ENCODE measurements at places on chromosomes 6 and 20. TPM values are rescaled to one million over a fixed set of nuclear protein-coding genes. Genes with fewer than 3 reads are reported as not detected.
A peak's percentile ranks its signal among the peaks of the same experiment; 100 is the strongest.

DNA sequence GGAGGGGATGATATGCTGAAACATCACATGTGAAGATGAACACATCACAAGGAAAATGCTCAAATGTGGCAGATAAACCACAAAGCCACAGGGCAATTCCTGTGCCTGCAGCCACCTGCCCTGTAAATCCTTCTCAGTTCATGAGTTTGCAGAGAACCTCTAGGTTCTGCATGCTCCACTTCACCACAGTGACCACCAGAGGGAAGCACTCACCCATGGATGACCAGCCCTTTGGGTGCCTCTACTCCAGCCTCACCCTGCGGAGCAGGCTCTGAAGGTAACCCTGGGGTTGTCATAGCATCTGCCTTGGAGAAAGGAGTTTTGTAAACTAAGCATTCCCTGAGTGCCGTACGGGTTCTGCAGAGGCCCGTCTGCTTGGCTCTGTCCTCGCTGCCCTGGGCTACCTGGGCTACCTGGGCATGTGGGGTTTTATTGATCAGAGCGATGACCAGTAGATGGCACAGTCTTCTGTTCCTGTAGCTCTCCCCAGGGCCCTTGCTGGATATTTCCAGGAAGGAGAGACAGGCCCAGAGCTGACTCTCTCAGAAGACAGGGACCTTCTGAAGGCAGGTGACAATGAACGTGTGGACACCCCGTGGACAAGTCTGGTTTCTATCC lies 31.7 kb upstream of the CST1 start:
- no peak for DNase-seq

GRCh38 chr6:104799134-104799657 lies 60.5 kb downstream of the HACE1 start:
- no peak for DNase-seq

- DNase-seq: no peak
These were observed 62.0 kb downstream of the RSPO3 start for GRCh38 chr6:127180426-127180825.

DNA sequence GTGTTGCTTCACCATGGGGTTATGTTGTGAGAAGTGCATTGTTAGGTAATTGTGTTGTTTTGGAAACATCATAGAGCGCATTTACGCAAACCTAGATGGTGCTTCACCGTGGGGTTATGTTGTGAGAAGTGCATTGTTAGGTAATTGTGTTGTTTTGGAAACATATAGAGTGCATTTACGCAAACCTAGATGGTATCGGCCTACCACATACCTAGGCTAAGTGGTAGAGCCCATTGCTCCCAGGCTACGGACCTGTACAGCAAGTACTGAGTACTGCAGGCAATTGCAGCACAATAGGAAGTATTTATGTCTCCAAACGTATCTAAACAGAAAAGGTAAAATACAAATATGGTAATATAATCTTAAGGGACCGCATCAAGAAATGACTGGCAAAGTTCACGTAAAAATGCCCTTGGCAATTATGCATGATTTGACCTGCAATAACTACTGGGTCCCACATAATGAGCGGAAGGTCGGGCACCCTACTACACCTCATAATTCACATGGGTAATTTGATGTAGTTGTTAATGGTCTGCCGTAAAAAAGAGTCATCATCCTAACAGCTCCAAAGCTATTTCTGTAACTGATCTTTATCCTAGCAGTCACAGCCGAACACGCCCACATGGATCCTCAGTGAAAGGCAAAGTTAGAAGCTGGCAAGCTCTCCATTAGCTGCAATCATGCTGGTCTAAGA lies 76.0 kb downstream of the RSPH3 start:
- DNase-seq: peak; percentile 22

The ZBTB22 gene
- 14.0 TPM for total RNA-seq

DNA sequence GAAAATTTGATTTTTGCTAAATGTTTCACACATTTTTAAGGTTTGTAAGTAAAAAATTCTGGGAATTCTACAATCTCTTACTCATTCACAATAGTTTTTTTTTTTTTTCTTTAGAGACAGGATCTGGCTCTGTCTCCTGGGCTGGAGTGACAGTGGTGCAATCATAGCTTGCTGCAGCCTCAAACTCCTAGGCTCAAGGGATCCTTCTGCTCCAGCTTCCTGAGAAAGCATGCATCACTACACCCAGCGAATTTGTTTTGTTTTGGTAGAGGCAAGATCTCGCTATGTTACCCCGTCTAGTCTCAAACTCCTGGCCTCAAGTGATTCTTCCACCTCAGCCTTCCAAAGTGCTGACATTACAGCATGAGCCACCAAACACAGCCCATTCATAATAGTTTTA lies 232.8 kb downstream of the GJA1 start:
- peak; percentile 21 for DNase-seq

DNA sequence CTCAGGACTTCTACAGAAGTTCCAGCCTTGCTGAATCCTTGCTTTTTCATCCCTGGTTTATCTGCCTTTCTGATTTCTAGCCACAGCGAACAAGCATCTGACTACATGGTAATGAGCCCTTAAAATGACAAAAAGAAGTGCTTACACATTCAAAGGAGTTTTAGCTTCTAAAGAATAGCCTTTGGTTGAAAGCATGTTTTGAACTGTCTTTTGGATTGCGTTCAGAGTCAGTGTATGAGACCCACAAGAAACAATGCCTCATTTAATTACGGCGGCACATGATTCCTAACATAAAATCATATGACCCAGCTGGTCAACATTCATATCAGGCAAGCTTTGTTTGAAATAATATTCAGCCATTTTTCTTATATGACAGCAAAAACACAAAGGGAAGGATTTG lies 784.2 kb downstream of the KIF16B start:
- peak; percentile 5 for DNase-seq

The DSP gene
- 1.4 TPM for total RNA-seq

GRCh38 chr20:62554214-62554897 lies 78.6 kb upstream of the GATA5 start:
- no peak for DNase-seq

DNA sequence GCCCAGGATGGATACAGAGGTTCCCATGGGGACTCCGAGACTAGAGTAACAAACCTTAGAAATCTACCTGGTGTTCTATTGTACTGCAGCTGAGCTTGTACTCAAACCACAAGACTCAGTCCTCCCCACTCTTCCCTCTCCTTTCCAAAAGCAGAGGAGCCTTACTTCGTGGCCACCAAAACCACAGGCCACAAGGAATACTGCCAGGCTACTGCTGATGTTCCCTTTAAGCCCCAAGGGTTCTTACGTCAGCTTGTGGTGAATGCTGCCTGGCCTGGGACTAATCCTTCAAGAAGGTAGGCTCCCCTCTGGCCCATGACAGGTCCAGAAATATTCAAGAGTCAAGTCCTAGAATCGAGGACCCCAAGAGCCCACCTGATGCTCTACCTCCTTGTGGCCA lies 10.5 kb upstream of the DEFB128 start:
- DNase-seq: no peak

The COL19A1 gene
- 4.8 TPM for total RNA-seq

- no peak for DNase-seq
These were observed 142.1 kb downstream of the MYB start for GRCh38 chr6:135323202-135323668.

DNA sequence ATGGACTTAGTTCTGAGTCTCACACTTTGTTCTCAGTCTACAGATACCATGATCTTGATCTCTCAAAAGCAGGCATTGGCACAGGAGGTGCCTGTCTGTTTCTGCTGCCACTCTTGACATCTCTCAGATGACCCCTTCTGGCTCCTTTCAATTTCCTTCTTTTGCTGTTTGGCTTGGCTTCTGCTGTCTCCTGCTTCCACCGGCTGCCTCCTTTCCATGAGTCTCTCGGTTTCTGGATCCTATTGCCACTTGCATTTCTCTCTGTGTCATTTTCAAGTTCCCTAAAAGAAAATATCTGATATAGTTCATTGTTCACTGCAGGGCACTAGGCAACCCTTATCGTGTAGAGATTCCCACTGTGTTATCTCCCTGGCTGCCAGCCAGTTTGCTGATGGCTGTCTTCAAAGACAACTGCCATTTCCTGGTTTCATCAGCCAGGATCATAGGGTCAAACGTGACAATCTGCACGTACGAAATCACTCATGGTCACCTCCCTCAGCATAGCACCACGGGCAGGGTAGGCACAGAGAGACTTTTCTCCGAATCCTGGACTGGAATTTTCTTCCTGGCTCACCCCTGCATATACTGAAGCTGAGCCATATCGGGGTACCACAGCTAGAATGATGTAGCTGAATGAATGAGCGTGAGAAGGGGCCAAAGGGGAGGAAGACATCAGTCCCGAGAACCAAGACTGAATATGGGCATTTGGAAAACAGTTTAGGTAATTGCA lies 144.6 kb upstream of the TMEM170B start:
- peak; percentile 54 for DNase-seq

The KLHDC3 gene
- 211 TPM for total RNA-seq

GRCh38 chr6:90370493-90370959 lies 73.9 kb upstream of the BACH2 start:
- no peak for DNase-seq

- peak; percentile 85 for DNase-seq
These were observed 14.5 kb downstream of the ADISSP start for GRCh38 chr20:3753098-3753497.

GRCh38 chr6:33453393-33454008 lies 875 bp upstream of the ZBTB9 start:
- DNase-seq: peak; percentile 11

DNA sequence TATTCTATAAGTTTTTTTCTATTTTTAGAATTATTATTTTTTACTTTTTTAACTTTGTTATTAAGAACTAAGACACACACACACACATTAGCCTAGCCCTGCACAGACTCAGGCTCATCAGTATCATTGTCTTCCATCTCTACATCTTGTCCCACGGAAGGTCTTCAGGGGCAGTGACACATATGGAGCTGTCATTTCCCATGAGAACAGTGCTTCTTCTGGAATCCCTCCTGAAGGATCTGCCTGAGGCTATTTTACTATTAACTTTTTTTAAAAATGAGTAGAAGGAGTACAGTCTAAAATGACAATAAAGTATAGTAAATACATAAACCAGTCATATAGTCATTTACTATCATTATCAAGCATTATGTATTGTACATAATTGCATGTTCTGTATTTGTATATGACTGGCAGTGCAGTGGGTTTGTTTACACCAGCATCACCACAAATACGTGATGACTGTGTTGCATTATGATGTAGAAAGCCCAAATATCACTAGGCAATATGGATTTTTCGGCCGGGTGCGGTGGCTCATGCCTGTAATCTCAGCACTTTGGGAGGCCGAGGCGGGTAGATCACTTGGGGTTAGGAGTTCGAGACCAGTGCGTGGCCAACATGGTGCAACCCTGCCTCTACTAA lies 57.9 kb downstream of the HIVEP1 start:
- no peak for DNase-seq

The PTP4A1 gene
- 11.2 TPM for total RNA-seq
